ENCODE measurements at places on chromosomes 11 and 22.

DNA sequence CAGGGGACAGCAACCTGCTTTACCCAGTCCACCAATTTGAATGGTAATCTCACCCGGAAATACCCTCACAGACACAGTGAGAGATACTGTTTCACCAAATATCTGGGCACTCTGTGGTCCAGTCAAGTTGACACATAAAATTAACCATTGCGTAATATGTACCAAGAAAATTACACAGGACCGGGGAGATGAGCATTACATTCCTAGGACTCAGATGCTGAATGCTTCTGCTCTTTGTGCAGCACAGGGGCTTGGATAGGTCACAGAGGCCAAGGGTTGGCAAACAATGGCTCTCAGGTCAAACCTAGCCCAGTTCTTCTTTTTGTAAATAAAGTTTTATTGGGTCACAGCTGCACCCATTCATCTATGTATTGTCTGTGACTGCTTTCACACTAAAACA, 557.2 kb downstream of the MN1 start:
- DNase-seq, result no peak

GRCh38 chr22:39773976-39774539, 119.5 kb downstream of the ENTHD1 start:
- no peak for DNase-seq

DNA sequence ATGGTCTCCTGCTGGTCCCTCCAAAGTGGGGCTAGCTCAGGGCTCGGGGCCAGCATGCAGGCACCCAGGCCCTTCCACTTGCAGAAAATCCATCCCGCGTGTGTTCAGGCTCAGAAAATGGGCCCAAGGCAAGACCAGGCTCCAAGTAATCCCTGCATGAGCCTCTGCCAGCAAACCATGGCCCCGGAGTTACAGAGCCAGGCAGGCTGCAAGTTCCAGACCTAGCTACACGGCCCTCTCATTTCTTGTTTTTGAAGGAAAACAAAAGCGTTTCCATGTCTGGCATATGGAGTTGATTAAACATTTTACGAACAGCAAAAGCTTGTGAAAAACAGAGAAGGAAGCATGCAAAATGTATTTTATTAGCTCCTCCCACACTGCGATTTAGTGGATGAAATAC, 29.7 kb downstream of the KIAA0930 start:
- no peak for DNase-seq

GRCh38 chr22:30827646-30828045, 133.0 kb downstream of the OSBP2 start:
- no peak for DNase-seq

DNA sequence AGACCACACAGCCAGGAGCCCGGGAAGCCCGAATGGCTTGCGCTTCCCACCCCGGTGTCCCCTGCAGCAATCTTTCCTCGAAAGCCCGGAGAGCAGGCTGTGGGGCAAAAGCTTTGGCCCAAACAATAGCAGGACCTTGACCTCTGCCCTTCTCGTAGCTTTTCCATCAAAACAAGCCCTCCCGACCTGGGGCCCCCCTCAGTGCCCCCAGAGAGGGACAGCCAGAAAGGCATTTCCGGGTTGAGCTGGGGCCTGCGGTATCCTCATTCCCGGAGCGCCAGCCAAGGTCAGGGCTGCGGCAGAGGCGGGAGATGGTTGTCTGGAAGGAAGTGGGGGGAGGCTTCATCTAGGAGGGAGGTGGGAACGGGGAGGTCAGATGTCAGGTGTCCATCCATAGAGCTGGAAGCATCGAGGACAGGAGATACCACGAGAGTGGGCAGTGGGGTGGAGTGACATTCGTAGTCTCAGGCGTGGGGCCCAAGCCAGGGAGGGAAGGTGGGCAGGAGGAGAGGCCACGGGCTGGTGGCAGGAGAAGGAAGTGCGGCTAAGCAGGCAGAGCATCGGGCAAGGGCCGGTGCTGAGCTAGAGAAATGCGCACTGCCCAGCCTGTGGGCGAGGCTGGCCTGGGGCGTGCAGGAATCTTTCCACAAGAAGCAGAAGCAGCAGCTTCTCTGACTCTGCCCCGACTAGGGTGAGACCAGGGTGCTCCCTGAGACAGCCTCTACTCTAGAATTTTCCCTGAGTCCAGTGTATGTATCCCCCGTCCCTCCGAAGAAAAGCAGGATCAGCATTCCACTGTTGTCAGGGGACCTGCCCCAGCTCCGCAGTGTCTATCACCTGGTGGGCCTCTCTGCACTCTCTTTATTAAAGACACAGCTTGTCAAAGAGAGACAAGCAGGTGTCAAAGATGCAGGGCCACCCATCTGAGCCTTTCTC, 14.3 kb downstream of the PDGFB start:
- no peak for DNase-seq

DNA sequence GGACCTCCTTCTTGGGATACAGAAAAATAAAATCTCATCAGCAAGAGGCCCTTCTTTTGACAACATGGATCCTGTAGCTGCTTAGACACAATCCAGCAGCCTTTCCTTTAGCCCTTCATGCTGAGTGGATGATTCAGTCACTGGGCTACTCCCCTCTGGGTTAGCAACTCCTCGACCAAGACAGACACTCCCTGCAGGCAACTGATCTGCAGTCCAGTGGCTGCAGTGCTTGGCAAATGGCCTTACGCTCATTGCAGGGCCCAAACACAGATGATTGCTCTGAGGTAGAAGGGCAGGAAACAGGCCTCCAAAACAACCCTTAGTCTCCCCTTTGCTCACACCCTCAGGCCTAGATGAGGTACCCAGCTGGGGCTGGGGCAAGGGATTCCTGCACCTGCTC, 73.2 kb upstream of the OPCML start:
- DNase-seq, result no peak

All from SHP77 treated with DMSO at 0.1 percent for 48 hours (cell line).